ENCODE measurements at places on chromosomes 2 and 18. TPM values are rescaled to one million over a fixed set of nuclear protein-coding genes. Genes with fewer than 3 reads are reported as not detected.

CPLX4 gene
- total RNA-seq, result not detected

DNA sequence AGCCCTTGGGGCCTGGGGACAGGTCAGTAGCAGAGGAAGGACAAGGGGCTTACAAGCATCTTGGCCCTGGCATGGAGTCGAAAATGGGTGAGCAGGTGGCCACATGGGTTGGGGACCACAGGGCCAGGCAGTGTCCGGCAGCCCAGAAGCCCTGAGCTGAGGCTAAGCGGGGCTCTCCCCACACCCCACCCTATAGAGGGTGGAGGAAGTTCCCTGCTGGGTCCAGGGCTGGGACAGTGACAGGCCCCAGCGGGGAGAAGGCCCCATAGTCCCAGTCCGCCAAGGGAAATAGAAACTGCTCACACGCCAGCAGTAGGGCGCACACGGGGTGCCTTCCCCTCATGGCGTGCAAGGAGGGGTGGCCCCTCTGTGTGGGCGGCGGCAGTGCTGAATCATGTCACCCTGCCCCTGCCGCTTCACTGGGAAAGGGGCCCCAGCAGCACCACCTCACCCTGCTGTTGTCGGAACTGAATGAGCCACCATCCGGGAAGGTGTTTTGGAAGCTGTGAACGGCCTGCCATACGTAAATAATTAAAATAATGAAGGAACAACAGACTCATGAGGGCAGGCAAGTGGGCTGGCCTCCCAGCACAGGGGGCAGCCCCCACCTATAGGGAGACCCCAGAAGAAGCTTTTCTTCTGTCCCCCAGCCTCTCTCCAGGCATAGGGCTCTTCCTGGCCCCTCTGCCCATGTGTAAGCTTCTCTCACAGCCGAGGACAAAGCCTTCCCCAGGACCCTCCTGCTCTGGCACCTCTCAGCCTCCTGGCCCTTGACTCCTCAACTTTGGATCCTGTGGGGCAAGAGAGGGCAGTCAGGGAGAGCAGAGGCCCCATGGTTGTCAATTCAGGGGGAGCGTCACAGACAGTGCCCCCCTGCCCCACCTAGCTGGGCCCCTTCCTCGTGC, 12.7 kb upstream of the DUSP2 start:
- no peak for DNase-seq

DNA sequence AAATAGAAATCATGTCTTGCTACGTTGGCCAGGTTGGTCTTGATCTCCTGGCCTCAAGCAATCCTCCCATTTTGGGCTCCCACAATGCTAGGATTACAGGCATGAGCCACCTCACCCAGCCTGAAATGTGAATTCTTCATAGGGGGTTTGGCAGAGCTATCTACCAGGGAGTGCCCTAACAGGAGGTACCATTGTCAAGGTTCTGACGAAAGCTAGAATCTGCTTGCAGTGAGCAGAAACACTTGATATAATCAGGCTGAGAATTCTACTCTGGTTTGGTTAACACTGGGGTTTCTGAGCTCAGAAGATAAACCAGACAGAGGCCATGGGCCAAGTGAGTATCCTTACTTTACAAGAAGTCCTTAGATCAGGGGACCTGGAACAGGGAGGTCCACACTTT, 7.2 kb upstream of the LAMA3 start:
- no peak for DNase-seq

DNA sequence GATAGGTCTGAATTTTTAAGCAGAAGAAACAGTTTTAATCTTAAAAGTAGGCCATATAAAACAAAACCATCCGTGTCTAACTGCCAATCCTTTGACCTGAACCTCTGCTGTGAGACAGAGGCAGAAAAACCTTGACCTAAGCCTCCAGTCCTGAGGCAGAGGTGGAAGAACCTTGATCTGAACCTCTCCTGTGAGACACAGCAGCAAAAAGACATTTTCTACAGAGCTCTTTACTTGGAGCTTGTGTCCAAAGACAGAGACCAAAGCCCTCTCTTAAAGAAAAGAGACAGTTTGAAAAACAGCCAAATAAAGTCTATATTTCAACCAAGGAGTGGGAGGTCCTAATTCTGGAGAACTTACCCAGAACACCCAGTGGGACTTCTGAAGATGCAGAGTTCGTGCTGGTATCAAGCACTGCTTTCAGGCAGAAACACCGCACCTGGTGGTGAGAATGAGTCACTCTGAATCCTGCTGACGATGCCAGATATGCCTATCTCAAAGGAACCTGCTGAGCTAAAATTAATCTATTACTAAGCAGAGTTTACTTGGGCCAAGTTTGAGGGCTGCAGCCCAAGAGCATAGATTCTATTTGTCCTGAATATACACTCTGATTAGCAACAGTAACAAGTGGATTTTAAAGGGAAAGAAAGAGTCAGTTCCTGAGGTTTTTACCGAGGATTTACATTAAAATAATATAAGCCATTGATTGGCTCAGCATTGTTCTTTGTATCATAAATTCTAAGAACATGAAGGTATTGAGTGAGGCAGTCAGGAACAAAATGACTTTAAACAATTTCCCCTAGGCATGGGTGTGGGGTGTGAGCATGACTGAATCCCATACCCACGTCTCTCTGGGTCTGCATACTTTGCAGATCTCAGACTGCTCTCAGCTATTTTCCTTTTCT, 806.4 kb downstream of the TRIB2 start:
- DNase-seq, result no peak

- DNase-seq, result no peak
Measured at GRCh38 chr2:208042450-208042849, 17.1 kb upstream of the PLEKHM3 start.

DNA sequence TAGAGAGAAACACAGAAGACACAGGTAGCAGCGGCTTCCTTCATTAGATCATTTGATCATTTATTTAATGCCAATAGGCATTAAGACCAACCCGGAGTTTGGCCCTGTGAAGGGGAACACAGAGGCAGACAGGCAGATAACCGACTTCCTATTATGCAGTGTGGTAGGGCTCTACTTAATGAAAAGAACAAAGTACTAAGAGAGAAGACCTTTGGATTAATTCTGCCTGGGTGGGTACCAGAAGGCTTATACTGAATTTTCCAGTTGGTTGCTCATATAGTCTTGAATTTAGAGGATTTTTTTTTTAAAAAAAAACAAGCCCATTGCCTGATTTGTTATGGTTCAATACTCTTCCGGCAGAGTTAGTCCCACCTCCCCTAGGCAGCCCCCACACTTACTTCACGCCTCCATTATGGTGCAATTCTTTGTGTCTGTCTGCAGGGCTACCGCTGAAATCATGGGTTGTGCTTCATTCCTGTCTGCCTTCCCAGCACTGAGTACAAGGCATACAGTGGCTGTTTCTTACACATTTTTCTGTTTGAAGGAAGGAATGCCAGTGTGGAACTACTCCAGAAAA, 244.3 kb upstream of the APCDD1 start:
- DNase-seq, result no peak

DNA sequence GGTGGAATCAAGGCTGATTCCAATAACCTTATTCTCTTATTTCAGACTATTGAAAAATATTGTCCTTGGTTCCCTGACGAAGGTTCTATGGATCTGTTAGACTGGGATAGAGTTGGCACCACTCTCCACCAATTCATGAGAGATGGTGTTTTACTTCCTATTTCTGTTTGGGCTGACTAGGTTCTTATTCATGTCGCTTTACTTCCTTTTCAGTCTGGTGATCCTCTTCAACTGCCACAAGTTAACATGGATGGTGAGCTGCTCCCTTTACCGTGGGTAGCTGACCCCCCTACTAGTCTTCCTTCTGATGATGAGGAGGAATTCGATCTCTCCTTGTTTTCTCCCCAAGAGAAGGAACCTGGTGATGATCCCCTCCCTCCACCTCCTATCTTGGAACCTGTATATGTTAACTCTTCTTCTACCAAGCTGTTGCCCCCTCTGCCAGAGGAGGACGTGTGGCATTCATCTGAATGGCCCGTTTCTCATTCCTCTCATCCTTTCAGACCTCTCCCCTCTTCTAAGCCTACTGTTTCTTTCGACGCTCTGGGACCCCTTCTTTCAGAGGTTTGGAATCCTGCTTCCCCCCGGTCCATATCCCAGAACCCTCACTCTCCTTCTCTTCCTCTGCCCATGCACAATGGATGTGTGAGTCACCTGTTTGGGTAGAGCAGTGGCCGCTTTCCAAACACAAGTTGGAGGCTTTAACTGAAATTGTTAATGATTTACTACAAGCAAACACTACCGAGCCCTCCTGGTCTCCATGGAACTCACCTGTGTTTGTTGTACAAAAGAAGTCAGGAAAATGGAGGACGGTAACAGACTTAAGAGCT, 13.5 kb upstream of the CNOT11 start:
- DNase-seq, result no peak

SERPINB7 gene
- 0.21 TPM for total RNA-seq

DNA sequence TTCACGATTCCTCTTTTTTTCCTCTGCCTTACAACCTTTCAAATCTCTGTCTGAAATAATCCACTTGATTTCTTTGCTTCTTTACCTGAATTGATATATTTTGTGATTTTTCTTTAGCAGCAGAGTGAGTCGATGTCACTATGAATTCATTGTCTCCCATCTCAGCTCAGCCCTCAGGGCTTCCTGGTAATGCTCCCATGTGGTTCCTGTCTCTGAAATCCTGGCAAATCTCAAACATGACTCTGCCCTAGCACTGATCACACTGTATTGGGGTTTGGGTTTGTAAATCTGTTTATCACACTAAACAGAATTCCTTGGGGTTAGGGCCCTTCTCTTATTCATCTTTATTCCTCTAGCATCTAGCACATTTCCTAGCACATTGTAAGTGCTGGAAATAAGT, 43.0 kb upstream of the MSTN start:
- DNase-seq, result peak; percentile 67

DNA sequence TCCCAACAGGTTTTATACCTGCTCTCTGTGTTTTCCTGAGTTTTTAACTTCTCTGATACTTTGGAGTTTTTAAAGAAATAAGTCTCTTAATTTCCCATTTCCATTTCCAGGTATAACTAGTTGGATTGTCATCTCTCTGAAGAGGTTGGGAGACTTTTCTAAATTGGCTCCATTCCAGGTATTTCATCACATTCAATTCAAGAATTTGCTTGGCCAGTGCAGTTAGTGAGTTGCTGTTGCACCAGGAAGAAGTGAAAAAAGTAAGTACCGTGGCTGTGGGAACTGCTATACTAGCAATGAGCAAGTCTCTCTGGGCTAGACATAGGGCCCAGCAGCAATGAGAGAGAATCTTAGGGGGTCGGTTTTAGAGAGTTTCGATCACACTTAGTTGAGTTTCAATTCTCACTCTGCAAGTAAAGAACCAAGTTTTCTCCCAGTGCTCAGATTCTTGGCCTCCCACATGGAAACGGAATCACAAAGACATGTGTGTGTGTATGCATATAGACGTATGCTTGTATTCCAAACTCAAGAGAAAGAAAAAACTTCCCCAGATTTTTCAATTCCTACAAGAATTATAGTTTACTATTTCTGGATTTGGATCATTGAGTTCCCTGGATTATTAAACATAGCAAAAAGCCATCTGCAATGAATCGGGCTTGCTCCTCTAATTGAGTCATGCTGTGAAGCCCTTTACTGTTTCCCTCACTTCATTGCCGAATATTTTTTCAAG, 894.4 kb downstream of the BCL11A start:
- DNase-seq, result no peak

- DNase-seq, result no peak
Measured at GRCh38 chr2:119333360-119333759, 33.3 kb downstream of the C2orf76 start.

HOXD13 gene
- 10.3 TPM for total RNA-seq

GRCh38 chr2:161173541-161174194, 13.4 kb downstream of the TANK start:
- DNase-seq, result no peak

GRCh38 chr18:3790703-3791102, 340.7 kb downstream of the TGIF1 start:
- no peak for DNase-seq

LYG2 gene
- not detected for total RNA-seq

SPEG gene
- 2.3 TPM for total RNA-seq

DNA sequence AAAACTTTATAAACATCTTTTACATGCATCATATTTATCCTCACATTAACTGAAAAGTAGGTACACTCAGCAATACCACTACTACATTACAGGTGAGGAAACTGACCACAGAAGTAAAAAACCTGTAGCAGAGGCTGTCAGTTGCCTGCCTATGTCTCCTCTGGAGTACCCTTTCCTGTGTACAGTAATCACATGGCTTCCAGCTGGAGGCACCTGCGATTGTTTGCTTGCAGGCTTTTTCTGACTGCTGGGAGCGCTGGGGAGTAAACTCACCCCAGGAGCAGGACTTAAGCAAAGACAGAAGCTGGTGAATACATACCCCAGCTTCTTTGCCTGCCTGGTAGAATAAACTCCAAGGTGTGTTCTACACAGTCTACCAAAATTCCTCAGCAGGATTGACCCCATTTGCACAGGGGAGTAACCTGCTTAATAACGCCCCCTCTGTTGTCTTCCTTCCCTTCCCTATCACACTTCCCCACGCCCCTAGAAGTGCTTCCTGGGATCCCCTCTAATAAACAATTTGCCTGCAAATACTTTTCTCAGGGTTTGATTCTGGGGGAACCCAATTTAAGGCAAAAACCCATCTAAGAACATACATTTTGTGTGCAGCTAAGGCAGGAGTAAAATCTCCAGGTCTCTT, 138.9 kb downstream of the PTH2R start:
- DNase-seq, result no peak

DNA sequence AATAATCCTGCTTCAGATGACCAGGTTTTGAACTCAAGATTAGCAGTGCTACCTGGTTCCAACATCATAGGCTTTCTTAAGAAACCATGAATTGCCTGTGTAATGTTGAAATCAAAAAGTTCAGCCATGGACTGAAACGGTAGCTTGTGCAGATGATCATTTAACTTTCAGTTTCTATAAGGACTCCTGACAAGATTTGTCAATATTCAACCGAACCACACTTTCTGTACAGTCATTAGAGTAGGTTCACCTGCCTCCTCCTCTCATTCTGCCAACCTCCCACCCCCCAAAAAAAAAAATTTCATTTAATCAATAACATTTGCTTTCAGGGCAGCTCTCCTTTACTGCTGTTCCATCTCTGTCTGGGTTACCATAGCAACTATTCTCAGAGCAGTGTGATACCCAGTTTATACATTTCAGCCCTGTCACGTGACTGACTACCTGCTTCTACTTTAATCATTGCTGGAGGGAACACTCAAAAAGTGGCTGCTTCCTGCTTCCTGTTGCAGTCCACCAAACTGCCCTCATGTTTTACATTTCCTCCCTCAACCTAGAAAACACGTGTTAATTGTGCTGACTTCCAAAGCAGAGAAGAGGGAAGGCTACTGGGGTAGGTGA, 275.5 kb downstream of the SS18 start:
- DNase-seq, result no peak

MFSD6 gene
- 7.2 TPM for total RNA-seq

DNA sequence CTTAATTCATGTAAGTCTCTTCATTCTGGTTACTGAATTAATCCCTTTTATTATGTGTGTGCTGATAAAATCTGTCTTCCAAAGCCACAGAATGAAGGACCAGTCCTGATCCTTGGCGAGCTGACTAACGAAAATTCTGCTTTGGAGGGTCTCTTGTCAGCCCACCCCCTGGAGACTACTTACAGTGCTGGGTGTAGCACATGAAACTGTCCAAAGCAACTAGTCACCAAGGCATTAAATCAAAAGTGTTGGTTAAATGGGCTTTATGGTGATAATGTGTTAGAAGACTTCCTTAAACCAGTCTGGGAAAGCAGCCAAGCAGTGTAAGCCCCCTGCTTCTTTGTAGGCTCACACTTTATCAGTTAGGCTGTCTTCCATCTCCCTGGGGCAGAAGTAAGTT, 420.2 kb downstream of the SUCLG1 start:
- no peak for DNase-seq

- DNase-seq, result no peak
Measured at GRCh38 chr2:241082341-241083090, 19.6 kb downstream of the MTERF4 start.

All from SK-MEL-5 (cell line).